ENCODE measurements at places on chromosomes 3 and 15.

DNA sequence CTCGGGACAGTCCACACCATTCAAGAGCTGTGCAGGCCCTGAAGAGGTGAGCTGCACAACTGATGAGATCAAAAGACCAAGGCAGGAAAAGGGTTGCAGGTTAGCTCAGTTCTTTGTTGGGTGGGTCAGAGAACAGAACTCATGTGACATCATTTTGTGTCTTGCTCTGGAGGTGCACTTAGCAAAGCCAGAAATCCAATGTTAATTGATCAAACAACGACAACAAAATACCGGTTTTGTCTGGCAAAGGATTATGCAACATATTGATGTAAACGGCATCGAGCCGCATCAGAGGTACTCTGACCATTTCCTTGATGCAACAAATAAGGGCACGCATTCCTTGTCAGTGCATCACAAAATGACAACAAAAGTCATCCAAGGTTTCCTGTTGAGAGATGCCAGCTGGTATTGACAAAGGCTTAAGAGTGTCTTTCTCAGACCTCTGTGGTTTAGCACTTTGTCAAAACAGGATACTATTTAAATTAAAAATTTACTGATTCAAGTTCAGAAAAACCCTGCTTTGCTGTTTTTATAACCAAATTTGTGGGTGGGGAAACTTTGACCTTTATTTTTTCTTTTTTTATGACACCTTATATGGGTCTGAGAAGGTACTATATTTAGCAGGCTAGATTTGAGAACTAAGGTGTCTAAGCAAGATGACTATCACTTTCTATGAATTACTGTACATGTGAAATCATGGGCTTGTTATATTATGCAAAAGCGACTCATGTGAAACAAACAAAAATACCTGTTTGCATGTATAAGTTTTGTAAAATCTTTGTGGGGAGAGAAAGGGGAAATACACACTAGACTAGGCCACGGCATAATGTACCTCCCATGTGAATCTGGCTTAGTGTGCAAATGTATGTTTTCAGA is 496.1 kb downstream of the FOXP1 start:
- peak; percentile 63 for DNase-seq

DNA sequence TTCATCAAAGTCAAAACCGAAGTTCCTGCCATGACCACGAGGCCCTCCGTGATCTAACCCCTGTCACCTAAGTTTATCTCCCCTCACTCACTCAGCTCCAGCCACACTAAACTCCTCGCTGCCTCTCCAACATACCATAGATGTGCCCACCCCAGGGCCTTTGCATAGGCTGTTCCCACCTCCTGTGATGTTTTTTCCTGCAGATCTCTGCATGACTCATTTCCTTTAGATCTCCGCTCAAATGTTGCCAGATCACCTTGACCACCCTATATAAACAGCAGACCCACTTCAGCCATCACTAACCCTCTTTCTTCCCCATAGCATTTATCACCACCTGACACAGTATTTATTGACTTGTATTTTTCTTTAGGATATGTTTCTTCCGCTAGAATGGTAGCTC is 58.5 kb downstream of the HRH1 start:
- DNase-seq: no peak

GRCh38 chr3:50550079-50550736 is 17.3 kb downstream of the C3orf18 start:
- peak; percentile 86 for DNase-seq

- no peak for DNase-seq
Observed at GRCh38 chr3:116877968-116878367, 168.4 kb downstream of the TUSC7 start.

DNA sequence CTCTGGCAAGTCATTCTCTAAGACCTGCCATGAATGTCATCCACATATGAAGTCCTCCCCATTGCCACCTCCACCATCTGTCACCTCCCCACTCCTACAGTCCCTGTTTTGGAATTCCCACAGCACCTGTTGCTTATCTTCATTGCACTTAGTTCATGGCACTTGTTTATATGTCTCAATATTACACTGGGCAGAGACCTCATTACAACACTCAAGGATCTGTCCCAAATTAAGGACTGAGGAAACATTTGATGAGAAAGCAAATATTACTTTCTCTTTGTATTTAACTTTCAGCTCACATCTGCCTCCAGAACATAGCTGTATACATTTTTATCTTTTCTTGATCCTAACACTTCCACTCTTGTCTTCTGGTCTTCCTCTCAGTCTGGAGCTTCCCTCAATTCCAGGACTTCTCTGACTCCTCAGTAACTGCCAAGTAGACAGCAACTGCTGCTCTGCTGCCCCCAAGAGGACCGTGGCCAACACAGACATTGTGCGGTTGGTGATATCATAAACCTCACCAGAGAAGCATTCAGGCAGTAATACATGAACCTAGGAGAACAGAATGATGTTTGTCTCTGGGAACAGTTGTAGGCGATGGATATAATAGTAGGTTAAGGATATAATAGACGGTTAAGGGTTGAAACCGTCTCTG is 45.0 kb upstream of the FGF12 start:
- DNase-seq: peak; percentile 30

DNA sequence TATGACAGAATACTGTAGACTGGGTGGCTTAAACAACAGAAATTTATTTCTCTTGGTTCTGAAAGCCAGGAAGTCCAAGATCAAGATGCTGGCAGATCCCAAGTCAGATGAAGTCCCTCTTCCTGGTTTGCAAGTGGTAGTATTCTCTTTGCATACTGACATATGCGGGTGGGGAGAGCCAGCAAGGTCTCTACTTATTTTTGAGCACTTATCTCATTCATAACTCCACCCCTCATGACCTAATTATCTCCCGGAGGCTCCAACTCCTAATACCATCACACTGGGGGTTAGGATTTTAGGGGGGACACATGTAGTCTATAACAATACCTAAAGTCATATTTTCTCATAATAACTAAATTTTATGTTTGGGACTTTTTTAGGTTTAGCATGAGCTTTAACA is 65.3 kb downstream of the BLM start:
- no peak for DNase-seq

DNA sequence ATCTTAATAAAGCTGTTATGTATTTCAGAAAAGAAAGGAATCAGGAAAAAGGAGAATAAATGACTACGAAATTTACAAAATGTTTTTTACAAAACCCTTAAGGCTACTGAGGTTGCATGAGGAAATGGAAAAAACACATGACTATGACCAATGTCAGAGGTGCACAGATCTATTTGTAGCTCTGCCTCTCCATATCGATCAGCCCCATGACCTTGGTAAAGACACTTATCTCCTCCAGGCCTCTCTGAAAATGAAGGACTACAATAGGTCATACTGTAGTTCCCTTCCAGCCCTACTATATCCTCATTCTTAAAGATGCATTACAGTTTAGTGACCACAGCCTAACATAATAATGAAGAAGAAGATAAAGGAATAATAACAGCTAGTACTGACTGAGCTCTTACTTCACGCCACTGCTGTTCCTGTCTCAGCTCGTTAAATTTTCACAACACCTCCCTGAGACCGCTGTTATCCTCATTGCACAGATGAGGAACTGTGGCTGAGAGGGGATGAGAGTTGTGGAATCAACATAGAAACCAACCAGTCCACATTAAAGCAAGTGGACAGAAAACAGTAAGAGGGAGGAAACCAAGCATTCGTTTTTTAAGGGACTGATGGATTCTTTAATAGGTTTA is 163.2 kb downstream of the MAGI1 start:
- no peak for DNase-seq
